ENCODE measurements at places on chromosomes 2 and 18.

GRCh38 chr18:73842795-73843394 is 304.7 kb downstream of the FBXO15 start:
- DNase-seq: no peak

DNA sequence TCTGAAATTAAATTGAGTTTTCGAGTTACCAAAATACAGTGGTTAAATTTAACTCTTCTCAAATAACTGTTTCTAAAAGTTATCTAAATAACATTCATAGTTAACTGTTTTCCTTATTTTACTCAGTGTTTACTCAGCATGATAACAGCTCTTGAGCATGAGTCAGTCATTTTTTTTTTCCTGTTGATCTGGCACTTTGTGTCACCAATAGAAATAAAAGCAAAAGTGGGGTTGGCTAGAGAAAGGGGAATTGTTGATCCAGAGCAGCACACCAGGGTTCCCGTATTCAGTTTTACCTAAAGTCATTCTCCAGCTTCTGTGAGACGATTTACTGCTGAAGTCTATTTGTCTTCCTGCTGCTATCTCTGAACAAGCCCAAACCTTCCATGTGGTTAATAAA is 851.6 kb downstream of the DCC start:
- DNase-seq: no peak

DNA sequence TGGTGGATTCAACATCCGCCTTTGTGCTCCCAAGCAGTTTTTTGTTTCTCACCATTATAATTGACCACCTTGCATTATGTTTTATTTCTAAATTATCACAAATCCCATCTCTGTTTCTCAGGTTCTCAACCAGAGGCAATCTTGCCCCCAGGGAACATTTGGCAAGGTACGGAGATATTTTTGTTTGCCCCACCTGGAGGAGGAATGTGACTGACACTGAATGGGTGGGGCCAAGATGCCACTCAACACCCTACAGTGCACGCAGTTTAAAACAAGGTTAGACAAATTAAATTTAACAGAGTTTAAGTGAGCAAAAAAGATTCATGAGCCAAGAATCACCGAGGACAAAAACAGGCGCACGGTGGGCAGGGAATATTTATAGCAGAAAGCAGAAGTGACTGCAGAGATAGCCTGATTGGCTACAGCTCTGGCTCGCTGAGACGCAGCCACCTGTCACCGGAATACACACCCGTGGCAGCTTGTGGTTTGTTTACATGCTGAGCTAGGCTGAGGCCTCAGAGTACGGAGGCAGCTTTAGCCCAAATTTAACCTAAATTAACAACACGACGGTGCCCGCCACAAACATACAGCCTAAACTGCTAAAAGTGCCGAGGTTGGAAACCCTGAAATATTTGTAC is 150.0 kb upstream of the ALKAL2 start:
- DNase-seq: no peak

- DNase-seq: no peak
These were observed 91.5 kb upstream of the ZNF236 start for GRCh38 chr18:76730901-76731300.

GRCh38 chr2:105731511-105731910 is 13.2 kb upstream of the NCK2 start:
- DNase-seq: no peak

DNA sequence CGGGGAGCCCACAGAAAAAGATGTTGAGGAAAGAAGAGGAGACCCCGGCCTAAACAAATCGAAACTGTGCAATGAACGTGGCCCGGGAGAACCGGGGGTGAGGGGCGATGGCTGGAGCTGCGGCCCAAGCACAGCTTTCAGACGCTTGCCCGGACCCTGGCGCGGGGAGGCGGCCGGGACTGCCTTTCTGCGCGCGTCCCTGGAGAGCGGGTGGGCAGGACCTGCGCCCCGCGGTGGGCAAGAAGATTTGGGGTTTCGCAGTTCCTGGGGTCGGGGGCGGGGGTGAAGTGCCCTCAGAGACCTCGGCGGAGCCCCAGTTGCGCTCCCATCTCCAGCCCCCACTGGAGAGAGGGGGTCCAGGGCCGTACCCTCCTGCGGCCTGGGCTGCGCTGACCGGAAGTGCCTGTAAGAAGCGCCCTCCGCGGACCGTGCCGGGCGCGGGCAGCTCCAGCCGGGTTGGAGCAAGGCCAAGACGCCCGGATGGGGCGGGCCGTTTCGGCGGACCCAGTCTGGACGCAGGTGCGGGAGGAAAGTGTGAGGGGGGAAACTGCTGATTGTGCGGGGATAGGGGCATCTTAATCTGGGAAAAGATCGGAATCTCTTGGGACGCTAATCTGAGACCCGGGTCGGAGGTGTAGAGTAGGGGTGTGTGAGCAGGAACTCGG is 11.6 kb downstream of the EN1 start:
- no peak for DNase-seq

DNA sequence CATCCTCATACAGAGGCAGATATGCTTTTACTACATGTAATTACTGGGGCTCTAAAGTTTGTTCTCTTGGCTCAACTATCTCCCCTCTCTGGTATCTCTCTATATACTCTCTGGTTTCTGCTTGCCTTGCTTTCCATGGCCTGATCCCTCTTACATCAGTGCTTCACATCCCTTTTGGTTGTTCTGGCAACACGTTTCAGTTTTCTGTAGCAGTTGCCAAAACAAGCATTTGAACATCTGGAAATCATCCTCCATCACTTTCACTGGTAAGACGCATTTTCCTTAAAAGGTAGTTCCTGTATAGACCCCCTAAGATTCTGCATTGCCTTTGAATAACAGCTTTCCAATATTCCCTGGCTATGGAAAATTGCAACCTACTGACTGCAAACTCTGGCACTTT is 25.9 kb downstream of the COL5A2 start:
- no peak for DNase-seq

GRCh38 chr2:169131587-169132512 is 62.5 kb downstream of the DHRS9 start:
- peak; percentile 13 for DNase-seq

DNA sequence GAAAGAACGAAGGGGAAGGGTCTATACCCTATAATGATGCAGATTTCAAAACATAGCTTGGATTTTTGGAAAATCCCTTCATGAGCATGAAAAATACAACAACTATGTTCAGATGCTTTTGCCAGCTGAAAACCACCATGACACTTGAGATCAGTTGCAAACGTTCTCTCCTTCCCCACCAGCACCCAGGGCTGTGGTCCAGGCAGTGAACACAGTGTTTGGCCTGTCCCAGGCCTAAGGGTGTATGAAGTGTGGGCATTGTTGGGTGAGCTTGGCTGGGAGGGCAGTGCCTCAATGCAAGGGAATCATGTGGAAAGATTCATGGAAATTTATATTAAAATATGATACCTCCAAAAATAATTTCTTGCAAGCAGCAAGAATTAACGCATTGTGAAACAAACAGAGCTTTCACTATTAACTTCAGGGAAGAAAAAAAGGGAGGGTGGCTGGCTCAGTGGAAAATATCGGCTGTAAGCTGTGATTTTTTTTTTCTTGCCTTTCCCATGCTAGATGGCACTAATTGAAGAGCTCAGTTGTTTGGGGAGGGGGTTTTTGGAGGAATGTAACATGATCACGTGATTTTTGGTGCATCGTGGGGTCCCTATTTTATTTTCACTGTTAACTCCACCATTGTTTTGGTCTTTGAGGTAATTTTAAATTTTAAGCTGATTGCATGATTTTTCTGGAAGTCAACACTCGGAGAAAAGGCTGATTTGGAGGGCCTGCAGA is 52.0 kb downstream of the CDC42EP3 start:
- no peak for DNase-seq

DNA sequence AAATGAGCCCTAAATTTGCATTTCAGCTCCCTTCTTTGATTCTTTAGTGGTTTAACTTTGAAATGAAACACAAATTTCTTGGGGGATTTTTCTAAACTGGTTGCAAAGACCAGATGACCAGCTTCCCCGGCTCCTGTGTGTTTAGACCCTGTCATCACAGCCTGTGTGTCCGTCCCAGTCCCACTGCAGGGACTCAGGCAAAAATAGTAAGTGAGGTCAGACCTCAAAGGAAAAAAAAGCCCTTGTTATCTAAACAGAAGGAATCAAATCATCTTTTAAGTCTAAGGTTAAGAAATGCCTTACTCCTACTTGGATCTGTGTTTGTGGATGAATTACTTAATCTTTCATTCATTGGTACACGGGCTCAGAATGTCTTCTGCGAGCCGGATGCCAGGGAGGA is 423.7 kb downstream of the LPIN1 start:
- no peak for DNase-seq

GRCh38 chr2:33215299-33215698 is 261.1 kb upstream of the RASGRP3 start:
- DNase-seq: peak; percentile 86

DNA sequence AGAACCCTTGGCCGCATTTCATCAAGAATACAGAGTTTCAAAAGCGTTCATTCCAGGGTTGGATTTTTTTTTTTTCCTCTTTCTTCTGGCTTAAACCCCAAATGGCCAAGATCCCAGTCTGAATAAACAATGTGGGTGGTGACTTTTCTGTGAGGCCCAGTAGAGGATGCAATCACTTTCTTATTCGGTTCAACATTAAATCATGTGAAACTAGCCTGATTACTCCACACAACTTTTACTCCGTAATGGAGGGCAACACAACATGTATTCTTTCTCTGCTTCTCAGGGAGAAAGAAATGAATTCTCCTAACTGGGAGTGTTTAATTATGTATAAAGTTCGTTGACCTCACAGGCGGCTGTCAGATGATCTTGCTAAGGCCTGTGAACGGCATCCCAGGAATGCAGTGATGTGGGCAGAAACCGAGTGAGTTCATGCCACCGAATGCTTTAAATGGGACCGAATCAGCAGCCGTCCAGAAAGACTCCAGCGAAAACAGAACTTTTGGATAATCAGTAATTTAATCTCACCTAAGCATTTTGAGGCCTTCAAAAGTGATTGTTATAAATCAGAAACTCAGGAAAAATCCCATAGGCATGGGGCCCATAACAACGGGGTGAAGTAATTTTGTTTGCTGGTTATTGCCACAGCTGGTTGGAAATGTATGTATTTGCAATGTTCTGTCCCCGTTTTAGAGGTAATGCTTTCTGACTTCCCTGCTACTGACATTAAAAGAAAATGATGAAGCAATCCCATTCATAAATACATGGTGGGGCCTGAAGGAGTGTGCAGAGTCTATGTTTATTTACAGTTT is 81.5 kb downstream of the BCL2 start:
- DNase-seq: peak; percentile 74

DNA sequence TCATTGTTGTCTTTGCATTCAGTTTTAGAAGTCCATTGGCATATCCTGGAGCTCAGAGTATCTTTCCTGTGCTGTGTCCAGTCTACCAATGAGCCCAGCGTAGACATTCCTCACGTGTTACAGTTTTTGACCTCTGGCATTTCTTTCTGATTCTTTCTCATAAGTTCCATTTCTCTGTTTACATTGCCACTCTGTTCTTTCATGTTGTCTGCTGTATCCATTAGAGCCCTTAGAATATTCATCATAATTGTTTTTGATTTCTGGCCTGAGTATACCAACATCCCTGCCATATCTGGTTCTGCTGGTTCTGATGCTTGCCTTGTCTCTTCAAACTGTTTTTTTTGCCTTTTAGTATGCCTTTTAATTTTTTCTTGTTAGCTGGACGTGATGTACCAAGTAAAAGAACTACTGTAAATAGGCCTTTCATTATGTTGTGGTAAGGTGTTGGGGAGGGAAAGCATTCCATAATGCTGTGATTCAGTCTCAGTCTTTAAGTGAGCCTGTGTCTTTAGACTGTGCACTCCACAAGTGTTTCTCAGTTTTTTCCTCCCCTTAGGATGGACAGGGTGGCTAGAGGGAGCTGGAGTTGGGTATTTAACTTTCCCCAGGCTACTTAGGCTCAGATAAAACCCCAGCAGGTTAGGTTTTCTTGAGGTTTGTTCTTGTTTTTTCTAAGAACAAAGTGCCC is 35.6 kb downstream of the CEP192 start:
- no peak for DNase-seq

DNA sequence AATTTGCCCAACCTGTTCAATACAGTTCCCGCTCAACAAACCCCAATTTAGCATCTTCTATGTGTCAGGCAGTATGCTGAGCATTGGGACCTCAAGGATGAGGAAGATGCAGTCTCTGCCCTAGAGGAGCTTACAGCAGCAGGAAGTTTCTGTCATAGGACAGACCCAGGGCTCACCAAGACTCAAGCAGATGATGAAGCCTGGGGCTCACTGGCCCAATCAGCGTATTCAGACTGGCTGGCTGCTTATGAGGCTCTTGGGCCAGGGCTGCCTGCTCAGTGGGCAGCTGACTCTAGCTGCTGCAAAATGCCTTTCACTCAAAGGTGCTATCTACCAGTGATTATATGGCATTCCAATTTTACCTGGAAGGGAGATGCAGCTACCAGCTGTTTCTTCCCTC is 2.1 kb downstream of the FAM178B start:
- no peak for DNase-seq

GRCh38 chr18:5295231-5295920 is at the start of gene ZBTB14:
Gene ZBTB14 (minus strand): TSS chr18:5295726. CDS start chr18:5293246, 2,480 bp downstream.
- peak; percentile 36 for DNase-seq

- DNase-seq: no peak
These were observed 145.9 kb downstream of the CALCRL start for GRCh38 chr2:187302116-187302515.

DNA sequence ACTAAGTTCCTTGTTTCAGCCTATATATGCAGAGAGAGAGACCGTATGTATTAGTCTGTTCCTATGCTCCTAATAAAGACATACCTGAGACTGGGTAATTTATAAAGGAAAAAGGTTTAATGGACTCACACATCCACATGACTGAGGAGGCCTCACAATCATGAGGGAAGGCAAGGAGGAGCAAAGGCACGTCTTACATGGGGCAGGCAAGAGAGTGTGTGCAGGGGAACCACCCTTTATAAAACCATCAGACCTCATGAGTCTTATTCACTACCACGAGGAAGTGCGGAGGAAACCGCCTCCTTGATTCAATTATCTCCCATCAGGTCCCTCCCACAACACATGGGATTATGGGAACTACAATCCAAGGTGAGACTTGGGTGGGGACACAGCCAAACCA is 73.8 kb downstream of the TMEM18 start:
- no peak for DNase-seq

DNA sequence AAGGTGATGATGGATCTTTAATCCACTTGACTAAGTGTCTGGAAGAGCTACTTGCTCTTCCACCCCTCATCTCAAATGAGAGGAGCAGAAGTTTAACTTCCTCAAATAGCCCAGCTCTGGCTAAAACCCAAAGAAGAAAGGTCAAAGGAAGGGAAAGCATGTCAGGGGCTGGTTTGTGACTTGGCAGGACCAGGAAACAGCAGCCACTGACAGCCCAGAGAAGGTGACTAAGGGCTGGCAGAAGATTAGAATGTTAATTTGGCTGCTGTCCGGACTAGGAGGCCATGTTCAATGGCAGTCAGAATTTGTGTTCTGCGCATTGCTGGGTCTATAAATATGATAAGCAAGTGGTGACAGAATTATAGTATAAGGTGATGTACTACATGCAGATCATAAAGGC is 386.2 kb downstream of the SETBP1 start:
- DNase-seq: no peak

DNA sequence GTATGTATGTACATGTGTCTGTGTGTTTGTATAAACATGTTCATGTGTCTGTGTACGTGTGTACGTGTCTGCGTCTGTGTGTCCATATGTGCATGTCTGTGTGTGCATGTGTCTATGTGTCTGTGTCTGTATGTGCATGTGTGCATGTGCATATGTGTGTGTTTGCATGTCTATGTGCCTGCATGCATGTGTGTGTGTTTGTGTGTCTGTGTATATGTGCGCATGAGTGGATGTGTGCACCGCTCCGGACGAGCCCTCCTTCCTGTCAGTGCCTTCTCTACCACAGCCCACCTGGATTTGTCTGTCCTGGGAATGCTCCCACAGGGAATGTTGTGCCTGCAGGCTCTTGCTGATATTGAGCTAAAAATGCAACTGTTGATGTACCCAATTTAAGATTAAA is 113.3 kb upstream of the EPC2 start:
- DNase-seq: no peak
